Naive B cell (primary cell): ENCODE measurements at places on chromosomes 16 and 17. TPM values are rescaled to one million over a fixed set of nuclear protein-coding genes. Genes with fewer than 3 reads are reported as not detected.

DNA sequence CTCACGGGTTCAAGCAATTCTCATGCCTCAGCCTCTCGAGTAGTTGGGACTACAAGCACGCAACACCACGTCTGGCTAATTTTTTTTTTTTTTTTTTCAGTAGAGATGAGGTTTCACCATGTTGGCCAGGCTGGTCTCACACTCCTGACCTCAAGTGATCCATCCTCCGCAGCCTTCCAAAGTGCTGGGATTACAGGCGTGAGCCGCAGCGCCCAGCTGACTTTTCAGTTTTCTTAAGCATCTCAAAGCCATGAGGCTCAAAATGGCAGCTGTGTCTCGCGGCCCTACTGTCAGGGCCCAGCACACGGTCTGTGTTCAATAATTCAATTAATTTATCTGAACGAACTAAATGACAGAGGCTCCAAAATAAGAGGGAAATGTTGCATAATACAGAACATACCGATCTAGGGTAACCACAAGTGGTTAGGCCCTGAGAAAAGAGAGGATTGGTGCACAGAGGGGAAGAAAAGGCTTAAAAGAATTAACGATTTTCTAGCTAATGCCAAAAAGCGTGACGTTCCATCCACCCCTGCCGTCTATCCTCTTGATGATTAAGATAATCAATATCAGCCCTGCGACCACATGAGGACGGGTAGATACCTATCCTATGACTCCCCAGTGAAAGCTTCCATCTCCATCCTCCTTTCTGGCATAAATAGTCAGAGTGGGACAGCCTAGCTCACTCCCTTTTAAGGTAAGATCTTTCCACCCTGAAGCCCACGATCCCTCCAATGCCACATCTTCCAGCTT is 136.9 kb downstream of the SLC39A11 start:
- no peak for DNase-seq

DNA sequence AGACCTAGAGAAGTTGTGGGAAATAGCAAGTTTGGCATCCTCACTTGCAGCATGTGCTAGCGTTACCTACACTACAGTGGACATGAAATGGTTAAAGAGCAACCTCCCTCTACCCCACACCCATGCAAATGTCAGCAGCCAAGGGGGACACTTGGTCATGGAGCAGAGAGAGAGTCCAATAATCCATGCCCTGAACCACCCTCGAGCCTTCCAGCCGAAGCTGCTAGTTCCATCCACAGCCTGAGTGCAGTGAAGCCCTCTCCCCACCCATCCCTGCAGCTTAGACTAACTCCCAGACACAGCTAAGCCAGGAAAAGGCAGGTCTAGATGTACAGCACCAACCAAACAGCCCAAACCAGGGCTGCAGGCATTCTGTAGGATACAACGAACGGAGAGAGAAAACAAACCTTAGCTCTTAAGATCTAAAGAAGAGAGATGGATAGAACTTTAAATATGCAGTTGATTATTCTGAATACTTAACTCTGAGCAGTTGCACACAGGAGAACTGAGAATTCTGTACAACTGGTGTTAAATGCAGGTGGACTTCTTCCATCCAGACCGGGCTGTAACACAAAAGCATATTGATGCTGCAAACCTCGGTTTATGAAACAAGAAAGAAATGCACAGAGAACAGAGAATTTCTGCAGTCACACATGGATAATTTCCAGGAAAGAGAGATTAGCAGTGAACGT is 93.8 kb downstream of the SALL1 start:
- DNase-seq, result no peak

GRCh38 chr16:29029168-29029994 is 44.5 kb downstream of the LAT start:
- DNase-seq, result no peak

GRCh38 chr16:31527734-31528274 is at the start of gene AHSP:
Gene AHSP (plus strand): TSS chr16:31527900. CDS start chr16:31528140, 240 bp downstream.
- DNase-seq, result no peak

- no peak for DNase-seq
Measured at GRCh38 chr17:35889818-35890773, 9.9 kb upstream of the CCL5 start.

DNA sequence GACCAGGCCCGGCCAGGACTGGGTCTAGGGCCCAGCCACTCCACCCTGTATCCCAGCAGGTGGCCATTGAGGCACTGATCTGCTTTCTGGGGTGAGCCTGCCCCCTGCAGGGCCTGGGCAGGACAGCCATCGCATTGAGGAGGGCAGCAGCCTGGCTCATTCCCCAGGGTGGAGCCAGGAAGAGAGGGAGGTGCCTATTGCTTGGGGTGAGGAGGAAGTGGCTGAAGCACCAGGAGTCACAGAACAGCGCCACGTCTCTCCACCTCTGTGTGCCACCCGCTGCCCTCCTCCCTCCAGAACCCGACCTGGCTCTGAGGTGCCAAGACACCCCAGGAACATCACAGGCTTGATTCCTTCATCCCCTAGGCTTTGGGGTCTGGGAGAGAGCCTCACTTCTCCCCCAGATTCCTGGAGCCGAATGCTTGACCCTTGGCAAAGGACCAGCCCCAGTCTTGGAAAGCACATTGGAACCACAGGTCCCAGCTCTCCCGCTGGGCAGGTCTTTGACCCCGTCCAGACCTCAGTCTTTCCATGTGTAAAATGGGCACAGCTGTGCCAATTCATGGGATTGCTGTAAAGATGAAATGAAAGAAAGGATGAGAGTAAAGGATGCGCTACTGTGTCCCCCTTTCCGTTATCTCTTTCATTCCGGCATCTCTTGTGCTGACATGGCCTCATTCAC is 7.2 kb upstream of the KRT36 start:
- DNase-seq, result no peak

The MGAT5B gene
- not detected for polyA plus RNA-seq

DNA sequence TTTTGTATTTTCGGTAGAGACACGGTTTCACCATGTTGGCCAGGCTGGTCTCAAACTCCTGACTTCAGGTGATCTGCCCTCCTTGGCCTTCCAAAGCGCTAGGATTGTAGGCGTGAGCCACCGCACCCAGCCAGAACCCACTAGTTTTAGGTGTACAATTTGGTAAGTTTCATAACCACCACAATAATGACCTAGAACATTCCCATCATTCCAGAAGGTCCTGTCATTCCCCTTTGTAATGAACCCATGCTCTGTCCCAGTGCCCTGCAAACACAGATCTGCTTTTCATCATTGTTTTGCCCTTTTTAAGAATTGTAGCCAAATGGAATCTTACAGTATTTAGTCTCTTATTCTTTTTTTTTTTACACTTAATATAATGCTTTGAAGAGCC is 35.6 kb upstream of the IRF8 start:
- DNase-seq, result no peak

GRCh38 chr17:33284022-33284421 is 9.1 kb downstream of the ASIC2 start:
- no peak for DNase-seq

- no peak for DNase-seq
Measured at GRCh38 chr17:52938623-52939230, 780.2 kb upstream of the CA10 start.

- no peak for DNase-seq
Measured at GRCh38 chr17:75228847-75229246, 23.4 kb downstream of the NUP85 start.

DNA sequence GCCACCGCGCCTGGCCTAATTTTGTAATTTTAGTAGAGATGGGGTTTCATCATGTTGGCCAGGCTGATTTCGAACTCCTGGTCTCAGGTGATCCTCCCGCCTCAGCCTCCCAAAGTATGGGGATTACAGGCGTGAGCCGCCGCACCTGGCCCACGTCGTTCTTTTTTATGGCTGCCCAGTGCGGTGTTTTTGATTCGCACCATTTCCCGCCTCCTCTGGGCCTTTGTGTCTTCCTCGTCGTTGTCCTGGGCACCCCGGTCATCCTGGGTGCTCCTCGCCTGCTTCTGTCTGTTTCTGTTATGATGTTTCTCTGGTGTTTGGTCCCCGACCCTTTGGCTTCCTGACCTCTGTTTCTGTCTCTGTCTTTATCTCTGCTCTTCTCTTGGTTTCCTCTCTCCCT is 15.0 kb downstream of the CBX4 start:
- no peak for DNase-seq

- DNase-seq, result no peak
Measured at GRCh38 chr17:45293413-45294211, 23.2 kb downstream of the MAP3K14 start.

GRCh38 chr16:35602116-35602515 is 2142.7 kb downstream of the TP53TG3F start:
- DNase-seq, result no peak

The LGALS9B gene
- not detected for polyA plus RNA-seq

DNA sequence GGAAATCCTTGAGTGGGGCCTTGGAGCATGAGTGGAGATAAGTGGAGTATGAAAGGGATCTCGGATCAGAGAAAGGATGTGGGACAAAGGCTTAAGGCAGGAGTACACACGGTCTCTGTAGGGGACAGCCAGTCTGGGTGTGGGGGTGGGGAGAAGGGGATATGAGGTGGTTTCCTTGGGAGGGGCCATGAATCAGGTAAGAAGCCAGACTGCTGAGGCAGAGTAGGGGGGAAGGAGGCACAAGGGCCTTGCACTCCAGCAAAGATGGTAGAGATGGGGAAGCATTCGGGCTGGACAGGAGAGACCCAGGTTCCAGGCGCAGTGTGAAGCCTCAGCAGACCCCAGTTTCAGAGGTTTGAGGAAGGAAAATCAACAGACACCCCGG is 1.6 kb downstream of the HSD11B2 start:
- no peak for DNase-seq

DNA sequence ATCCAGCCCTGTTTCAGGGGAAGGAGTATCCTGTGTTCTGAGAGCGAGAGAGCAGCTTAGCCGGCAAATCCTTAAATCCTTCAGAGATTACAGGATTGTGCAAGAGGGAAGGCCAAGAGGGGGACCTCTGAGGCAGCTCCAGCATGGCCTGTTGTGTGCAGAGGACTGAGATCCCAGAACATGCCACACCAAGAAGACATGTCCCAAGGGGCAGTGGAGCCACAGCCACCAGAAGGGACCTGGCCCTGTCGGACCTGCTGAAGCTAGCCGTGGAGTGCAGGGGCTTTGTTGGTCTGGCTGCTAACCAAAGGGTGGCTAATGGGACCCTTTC is 1.6 kb upstream of the MRC2 start:
- DNase-seq, result no peak

DNA sequence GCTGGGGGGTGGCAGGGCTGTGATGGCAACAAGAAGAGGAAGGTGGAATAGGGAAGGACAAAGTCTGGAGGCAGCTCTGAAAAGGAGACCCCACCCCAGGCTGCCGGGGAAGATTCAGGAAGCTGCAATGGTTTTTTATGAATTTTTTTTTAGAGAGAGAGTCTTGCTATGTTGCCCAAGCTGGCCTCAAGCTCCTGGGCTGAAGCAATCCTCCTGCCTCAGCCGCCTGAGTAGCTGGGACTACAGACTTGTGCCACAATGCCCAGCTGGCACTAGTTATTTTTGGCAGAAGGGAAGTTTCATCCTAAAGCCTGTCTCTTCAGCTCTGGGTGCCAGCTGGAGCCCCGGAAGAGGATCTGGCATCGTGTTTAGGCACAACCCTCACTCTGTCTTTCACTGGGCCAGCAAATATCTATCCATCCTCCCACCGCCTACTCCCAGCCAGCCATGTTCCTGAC is 1.3 kb upstream of the CES3 start:
- DNase-seq, result no peak

- no peak for DNase-seq
Measured at GRCh38 chr17:41634639-41635038, 10.3 kb upstream of the KRT17 start.

DNA sequence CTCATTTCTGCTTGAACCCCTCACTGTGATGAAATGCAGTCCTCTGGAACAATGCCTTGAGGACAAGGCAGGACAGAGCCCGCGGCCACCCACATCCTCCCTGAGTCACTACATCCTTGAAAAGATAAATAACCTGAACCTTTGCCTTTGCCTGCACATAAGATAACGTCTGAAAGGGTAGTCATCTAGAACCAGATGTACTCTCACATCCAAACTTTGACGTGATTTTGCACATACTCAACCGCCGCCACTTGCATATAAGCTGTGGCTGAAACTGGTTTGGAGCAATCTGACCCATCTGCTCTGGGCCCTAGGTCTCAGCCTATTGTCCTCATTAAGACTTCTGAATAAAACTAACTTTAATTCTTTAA is 252.1 kb downstream of the PHKB start:
- no peak for DNase-seq

The RDM1 gene
- polyA plus RNA-seq, result not detected

- no peak for DNase-seq
Measured at GRCh38 chr17:80168371-80168770, 1.5 kb upstream of the CARD14 start.

DNA sequence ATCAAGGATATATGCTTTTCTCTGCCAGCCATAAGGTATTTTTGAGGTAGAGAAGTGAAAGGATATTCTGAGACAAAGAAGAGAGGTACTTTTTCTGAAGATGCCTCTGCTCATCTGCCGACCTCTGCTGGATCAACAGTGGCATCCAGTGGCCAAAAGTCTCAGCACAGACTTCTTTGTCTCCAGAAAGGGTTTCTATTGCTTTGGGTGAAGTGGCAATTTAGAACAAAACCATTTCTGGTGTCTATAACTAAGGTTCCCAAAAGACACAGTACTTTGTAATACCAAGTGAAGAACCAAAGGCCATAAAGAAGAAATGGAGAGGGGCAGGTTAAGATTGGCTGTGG is 155.2 kb upstream of the C17orf78 start:
- no peak for DNase-seq

GRCh38 chr16:3578610-3579551 is 1.7 kb upstream of the NLRC3 start:
- peak; percentile 31 for DNase-seq
